ENCODE measurements at places on chromosomes 12 and 14.

GRCh38 chr12:61574339-61574738, 685.9 kb upstream of the USP15 start:
- no peak for DNase-seq

- no peak for DNase-seq
Measured at GRCh38 chr12:111409403-111409779, 3.7 kb downstream of the SH2B3 start.

DNA sequence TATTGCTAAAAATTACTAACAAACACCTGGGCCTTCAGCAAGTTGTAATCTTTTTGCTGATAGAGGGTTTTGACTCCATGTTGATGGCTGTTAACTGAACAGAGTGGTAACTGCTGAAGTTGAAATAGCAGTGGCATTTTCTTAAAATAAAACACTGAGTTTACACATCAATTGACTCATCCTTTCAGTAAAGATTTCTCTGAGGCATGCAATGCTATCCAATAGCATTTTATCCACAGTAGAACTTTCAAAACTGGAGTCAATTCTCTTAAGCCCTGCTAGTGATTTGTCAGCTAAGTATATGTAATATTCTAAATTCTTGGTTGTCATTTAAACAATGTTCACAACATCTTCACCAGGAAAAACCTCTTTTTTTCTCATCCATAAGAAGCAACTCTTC, 59.5 kb downstream of the CMAS start:
- DNase-seq = no peak

GRCh38 chr12:20099395-20100183, 268.7 kb upstream of the PDE3A start:
- DNase-seq = no peak

DNA sequence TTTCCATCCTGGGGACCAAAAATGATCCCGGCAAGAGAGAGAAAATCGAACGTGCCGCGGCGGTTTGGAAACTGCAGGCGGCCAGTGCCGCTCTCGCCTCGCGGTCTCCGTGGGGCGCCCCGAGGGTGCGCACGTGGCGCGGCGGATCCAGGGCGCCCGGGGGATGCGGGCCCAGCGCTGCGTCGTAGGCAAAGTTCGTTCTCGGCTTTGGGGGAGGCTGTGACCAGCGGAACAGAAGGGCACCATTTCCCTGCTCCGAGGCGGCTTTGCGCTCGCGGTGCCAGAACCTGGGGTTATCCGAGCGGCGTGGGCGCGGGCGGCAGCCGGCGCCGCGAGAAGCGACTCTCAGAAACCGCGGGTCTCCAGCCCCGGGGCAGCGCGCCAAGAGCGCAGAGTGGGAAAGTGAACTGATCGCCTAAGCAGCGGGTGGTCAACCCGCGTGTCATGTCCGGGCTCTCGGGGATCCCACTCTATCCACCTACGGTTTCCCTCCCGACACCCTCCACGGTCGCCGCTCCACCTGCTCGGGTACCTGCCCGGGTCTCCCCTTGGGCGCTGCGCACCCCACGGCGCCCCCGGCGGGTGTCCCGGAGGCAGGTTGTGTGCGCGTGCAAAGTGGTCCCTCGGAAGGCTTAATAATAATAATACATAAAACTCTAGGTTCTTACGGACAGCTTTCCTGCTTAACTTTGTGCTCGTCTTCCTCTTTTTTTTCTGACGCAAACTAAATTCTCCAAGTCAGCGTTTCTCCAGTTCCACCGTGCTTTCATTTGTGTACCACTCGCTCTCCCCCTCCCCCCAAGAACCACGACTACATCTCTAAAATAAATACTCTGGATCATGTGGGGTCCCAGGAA, 1.2 kb downstream of the ESRRB start:
- DNase-seq = no peak

DNA sequence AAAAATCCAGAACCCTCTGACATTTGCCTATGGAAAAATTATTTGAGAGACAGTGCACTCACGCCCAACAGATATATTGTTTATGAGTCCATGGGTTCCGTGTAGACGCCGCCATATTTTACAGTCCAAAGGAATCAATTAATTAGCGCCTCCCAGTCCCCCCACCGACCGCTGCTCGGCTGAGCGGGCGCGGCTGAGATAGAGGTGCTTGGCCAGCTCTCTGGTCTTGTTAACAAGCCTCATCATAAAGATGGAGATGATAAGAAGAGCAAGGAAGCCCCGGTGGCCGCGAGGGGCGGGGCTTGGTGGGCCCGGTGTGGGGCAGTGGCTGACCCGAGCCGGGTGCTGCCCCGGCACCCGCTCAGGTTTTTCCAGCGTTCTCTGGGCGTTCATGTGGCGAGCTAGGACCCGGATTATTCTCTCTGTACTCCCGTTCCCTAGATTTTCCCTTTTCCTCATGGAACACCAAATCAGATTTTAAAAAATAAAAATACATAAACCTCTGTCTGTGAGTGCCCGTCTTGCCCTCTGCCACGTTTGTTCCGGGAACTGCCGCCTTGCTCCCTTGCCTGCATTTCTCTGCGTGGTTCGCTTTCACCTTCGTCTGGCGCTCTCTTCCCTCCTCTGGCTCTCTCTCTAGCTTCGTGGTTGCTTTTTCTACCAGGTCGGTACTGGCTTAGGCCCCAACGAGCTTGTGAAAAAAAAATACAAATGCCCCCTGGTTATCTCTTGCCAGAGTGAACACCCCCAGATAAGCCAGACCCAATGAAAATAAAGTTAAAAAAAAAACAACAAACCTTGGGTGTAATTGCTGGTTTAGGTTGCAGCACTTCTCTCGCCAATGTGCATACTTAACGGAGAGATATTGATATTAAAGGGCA, 9.0 kb downstream of the HOXC12 start:
- no peak for DNase-seq

DNA sequence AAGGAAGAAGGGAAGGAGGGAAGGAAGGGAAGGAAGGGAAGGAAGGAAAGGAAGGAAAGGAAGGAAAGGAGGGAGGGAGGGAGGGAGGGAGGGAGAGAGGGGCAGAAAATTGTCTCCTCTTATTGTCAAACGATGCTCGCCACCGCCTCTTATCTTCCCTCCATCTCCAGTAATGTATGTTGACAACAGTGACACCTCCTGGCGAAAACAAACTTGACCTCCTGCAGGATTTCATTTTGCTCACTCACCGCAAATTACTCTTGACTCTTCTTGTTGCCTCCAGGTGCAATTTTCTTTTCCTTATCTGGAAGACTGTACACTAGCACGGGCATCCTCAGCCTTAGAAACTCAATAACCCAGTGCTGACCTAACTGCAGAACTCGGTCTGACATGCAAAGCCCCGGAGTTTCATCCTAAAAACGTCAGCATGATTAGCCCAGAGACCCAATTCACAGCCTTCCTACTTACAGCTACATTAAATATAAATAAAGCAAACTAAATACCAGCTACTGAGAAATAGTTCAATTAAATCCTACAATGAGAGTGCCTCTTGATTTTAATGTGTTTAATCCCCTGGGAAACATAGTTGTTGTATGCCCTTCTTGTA, 512.4 kb upstream of the TMPO start:
- DNase-seq = peak; percentile 61

DNA sequence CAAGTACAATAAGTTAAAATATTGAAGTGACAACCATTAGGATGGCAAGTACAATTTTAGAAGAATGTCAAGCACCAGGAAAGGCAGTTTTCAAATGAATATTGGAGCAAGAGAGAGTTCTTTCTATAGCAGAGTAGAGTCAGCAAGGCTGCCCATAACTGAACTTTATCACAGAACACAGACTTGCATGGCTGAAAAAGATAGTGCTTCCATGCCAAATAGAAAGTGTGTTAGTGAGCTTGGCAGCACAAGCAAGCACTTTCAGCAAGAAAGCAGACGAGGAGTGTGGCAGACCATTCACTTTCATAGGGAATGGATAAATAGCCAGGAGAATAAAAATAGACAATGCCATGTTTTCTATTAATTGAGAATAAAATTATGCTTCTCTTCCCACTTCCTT, 647.0 kb upstream of the MGAT4C start:
- DNase-seq = no peak

GRCh38 chr12:105721051-105721825, 390.7 kb downstream of the C12orf75 start:
- peak; percentile 68 for DNase-seq

- no peak for DNase-seq
Measured at GRCh38 chr14:23550131-23550811, 1.3 kb downstream of the ZFHX2 start.

GRCh38 chr12:546920-547845, 87.4 kb downstream of the B4GALNT3 start:
- DNase-seq = no peak
